ENCODE measurements at places on chromosomes 5 and 9.
A peak's percentile ranks its signal among the peaks of the same experiment; 100 is the strongest.

DNA sequence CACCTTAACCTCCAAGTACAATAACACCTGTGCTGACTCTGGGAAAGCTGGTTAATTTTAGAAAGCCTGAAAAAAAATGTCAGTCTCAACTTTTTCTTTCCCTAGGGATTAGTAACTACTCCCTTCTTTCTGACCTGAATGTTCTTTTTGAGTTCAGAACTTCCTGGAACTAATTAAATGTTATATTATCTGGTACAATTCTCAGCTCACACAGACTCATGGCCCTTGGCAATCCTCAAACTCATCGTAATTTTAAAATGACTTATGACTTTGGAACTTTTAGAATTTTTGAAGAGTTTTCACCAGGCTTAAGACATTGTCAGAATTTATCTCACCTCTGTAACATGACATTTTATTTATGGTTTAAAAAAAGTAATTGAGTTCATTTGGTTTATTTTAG lies 315.0 kb downstream of the FER start:
- no peak for DNase-seq

GRCh38 chr5:173056783-173057061 lies 570 bp downstream of the CREBRF start:
- no peak for DNase-seq

- no peak for DNase-seq
Measured at GRCh38 chr5:107919361-107919760, 248.6 kb upstream of the EFNA5 start.

GRCh38 chr5:56757077-56757476 lies 58.3 kb upstream of the MAP3K1 start:
- no peak for DNase-seq

- no peak for DNase-seq
Measured at GRCh38 chr5:34535944-34536623, 120.0 kb upstream of the RAI14 start.

DNA sequence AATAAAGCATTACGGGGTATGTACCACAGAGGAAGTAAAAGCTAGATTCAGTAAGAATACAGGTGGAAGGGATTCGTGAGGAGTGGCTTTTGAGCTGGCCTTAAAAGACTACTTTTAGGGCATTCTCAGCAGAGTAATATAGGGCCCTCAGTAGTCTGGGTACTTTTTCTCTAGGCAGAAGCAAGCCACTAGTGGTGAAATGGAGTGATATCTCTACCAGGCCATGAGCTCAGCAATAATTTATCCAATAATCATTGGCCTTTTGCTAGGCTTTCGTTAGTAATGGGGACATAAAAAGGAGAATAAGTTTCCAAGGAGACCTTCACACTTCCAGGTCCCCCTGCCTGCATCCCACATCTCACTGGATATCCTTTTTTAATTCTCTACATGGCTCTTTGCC lies 1.7 kb downstream of the POLR3G start:
- no peak for DNase-seq

GRCh38 chr9:82593501-82593900 lies 469.4 kb downstream of the RASEF start:
- peak; percentile 34 for DNase-seq

DNA sequence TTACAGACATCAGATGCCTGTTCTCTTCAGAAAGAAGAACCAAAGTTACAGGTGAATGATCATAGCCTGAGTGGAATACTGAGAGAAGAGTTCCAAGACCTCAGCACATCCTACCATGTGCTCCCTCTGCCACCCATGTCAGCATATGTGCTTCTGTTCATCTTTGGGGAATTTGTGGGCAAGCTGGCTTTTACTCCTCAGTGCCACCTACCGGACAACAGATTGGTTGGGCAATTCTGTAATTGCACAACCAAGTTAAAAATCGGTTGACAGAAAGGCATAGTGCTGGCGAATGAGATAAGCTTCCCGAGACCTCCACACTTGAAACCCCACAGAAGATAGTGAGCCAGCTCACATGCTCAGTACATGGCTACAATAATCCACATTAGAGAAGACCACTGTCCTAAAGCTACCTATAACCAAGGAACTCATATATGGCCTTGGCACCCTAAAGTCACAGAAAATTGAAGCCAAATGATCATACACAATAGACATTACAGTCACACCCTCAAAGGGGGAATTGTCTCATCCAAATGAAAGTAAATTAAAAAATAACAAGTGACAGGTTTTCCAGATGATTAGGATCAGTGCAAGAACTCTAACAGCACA lies 1238.0 kb upstream of the NUDT12 start:
- no peak for DNase-seq

DNA sequence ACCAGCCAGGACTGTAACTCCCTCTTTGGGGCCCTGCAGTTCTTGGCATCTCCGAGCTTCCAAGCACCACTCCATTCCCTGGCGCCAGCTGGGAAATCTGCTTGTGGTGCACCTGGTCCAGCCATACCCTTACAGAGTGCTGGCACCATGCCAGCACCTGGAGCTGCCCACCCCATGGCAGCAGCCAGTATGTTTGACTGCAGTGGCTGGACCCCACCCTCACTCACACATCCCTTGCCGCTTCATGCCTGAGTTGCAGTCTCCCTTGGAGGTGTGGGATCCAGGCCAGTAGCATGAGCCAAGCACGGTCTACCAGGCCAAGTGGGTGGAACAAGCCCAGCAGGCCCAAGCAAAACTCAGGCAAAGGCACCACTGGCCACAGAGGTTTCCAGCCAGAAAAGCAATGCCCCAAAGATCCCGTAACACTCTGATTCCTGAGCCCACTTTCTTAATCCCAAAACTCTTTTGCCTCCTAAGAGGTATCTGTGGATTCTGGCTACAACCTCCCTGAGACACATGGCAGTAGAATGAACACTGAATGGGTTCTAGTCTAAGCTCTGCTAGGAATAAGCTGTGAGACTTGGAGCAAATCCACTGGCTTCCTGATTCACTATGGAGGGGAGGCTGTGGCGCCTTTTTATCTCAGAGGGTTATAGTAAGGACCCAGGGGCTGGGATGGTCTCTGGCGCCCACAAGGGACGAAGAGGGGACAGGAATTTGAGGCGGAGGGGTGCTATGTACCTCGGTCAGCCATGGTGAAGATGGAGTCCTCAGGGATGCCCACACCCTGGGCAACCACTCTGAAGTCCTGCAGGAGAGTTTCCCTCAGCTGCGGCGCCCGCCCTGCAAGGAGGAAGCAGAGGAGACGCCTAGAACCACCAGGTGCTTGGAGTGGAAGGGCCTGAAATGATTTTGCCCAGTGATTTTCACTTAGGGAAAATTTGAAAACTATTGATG lies 5.6 kb downstream of the AMBP start:
- DNase-seq, result peak; percentile 32

GRCh38 chr5:177020033-177020432 lies 2.5 kb upstream of the ZNF346 start:
- DNase-seq, result no peak

GRCh38 chr9:110939047-110939446 lies 99.2 kb downstream of the LPAR1 start:
- DNase-seq, result no peak

- DNase-seq, result peak; percentile 92
Measured at GRCh38 chr5:127206320-127207113, 84.1 kb upstream of the MEGF10 start.

Data from astrocyte of the spinal cord (primary cell).